Testis (tissue), 5 donors: ENCODE measurements at places on chromosomes 6 and 20.

DNA sequence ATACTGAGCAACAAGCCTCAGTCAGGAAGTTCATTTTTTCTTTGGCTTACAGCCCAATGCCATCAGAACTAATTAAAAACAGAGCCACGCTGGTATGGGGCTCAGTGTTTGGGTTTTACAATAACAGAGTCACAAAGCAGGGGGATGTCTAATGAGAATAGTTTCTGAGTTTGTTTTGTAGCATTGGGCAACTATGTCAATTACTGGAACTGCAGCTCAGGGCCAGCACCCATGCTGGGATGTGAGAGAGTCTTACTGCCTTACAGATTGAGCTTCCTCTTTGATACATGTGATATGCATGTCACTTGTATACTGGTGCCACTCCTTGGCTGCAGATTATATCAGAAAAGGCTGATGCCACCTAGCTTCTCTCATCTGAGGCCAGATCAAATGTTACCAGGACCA is 117.6 kb downstream of the TFAP2B start:
- DNase-seq: no peak

- no peak for DNase-seq
These were observed at the start of gene RNF182 for GRCh38 chr6:13924949-13925881. Gene RNF182 (plus strand): TSS chr6:13924952. CDS start chr6:13977120, 52,168 bp downstream.

DNA sequence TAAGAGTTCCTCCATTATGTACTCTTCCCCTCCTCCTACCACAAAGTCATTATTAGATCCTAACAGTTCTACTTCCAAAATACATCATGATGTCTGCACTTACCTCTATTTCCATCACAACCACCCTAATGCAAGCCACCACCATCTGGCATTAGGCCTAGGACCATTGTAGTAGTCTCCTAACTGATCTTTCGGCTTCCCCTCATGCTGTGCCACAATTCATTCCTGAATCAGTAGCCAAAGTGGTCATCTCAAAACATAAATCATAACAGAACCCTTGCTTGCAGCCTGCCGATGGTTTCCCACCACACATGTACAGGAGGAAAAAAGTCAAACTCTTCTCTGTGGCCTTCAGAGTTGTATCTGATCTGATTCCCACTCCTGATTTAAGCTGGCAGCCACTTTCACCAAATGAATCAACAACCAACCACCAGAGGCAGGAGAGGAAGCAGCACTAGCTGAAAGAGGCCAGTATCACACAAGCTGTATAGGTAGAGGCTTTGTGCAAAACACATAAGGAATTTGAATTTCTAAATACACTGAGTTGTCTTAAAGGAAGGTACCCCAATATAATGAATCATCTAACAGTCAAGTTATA is 26.1 kb downstream of the FAM184A start:
- no peak for DNase-seq

DNA sequence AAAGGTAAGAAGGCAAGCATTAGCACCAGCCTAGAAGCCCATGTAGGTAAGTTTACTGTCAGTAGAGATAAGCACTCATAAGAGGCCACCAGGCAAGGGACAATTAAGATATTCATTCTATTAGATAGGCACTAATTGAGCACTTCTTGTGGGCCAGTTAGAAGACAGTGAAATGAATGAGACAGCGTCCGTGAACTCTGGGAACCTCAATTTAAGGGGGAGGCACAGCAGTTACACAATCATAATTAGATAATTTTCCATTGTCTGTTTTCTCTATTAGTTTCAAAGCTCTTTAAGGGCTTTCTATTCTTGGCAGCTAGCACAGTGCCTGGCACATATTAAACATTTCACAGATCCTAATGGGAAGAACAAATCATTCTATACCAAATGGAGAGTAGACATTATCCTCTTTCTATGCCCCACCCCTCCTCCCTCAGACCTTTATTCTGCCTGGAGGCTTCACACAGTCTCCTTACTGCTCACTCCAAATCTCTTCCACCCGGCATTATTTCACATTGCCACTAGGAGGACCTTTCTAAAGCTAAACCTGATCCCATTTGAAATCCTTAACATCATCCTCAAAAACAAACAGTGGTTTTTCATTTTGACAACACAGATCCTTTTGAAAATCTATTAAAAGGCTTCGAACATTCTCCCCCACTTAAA is 529.6 kb downstream of the ADGRB3 start:
- no peak for DNase-seq

- DNase-seq: no peak
These were observed 44.9 kb downstream of the TPD52L1 start for GRCh38 chr6:125198398-125198937.

- no peak for DNase-seq
These were observed 25.3 kb downstream of the NRN1 start for GRCh38 chr6:5981126-5982026.

DNA sequence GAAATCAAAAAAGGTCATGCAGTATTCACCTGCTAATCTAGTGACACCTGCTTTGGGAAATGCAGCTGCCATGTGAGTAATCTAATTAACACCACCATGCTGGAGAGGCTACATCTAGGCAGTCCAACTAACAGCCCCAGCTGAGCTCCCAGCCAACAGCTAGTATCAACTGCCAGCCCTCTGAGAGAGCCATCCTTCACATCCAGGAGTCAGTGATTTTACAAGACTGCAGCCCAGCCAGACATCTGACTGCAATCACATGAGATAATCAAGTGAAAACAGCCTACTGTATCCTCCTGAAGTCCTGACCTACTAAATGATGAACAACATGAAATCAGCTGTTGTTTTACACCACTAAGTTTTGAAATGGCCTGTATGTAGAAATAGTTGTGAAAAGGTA is 298.4 kb downstream of the TRDN start:
- DNase-seq: no peak

DNA sequence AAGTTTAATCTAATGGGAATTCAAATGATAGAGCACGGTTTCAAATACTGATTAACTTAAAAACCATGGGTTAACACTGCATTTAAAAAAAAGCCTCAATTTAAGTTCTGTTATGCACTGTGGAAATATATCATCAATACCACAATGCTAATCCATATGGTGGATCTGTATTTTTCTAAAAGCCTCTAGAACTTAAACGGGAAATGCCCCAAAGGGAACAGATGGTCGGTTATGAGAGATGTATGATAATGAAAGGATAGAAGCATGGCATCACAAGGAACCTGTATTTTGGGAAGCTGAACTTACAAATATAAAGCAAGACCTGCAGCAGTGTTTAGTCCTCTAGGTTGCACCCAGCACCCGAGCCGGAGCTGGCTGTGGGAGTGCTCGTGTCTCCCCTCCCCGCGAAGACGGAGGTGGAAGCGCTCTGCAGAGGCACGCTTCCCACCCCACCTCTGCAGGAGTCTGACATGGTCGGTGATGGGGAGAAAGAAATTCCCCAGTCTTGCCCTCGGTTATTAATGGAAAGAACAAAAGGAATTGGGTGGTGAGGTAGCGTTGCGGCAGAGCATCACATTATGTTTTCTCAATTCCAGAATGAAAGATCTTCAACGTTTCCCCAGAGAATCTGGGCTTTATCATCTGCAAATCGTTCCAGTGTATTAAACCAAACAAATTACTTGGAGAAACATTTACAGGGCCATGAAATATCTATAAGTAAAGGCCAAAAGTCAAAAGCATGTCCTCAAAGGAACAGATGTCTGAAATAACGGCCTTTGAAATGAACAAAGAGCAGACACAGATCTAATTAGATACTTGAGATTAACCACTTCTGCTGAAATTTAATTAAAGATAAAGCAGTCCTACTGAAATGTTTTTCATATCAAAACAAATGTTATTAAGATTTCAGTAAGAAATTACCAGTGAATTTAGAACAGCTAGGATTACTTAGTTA is 103.1 kb upstream of the POPDC3 start:
- DNase-seq: no peak

- no peak for DNase-seq
These were observed 2.7 kb downstream of the KIAA0408 start for GRCh38 chr6:127456465-127456864.
